ENCODE measurements at places on chromosomes 6 and 20. TPM values are rescaled to one million over a fixed set of nuclear protein-coding genes. Genes with fewer than 3 reads are reported as not detected.

Gene C20orf204
- total RNA-seq = 3.9 TPM

Gene BCAS4
- total RNA-seq = 1.1 TPM

Gene NEU1
- 53.2 TPM for total RNA-seq

Gene MOXD1
- 0.29 TPM for total RNA-seq

Gene TPBG
- total RNA-seq = 16.3 TPM

Gene FNDC11
- total RNA-seq = 1.3 TPM

All from vein endothelial cell (primary cell).